Suppressor macrophage treated with lipopolysaccharide for 1 hour (primary cell): ENCODE measurements at places on chromosomes 7 and 10.

GRCh38 chr10:71581376-71581775, 138.2 kb downstream of the C10orf105 start:
- DNase-seq: no peak

- DNase-seq: no peak
These were observed 65.5 kb upstream of the SH2B2 start for GRCh38 chr7:102220960-102221800.

GRCh38 chr7:108234971-108235450, 104.8 kb upstream of the LAMB4 start:
- DNase-seq: no peak

DNA sequence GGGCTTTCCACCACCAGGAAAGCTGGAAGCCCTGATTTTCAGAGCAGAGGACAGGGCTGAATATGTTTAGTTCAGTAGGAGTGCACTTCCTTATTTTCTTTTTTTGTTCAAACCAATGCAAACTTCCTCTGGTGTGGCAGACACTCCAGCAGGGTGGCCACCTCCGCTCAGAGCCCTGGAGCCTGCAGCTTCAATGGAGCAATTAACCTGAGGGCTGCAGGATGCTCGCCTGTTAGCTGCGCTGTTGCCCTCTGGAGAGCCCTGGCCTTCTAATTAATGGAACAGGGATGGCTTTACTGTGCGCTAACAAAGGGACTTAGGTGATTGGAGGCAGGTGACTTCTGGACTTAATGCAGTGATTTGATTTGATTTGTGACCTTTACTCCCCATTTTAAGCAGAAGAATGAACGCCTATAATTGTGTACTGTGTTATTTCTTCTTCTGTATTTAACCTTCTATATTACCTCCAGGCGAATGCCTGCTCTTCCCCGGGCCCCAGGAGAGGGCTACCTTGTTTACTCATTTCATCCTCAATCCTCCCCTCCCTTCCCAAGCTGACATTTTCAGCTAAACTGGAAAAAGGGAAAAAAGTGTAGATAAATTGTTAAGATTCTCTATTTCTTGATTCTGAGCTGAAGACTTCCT, 123.0 kb upstream of the CTBP2 start:
- DNase-seq: peak; percentile 19

DNA sequence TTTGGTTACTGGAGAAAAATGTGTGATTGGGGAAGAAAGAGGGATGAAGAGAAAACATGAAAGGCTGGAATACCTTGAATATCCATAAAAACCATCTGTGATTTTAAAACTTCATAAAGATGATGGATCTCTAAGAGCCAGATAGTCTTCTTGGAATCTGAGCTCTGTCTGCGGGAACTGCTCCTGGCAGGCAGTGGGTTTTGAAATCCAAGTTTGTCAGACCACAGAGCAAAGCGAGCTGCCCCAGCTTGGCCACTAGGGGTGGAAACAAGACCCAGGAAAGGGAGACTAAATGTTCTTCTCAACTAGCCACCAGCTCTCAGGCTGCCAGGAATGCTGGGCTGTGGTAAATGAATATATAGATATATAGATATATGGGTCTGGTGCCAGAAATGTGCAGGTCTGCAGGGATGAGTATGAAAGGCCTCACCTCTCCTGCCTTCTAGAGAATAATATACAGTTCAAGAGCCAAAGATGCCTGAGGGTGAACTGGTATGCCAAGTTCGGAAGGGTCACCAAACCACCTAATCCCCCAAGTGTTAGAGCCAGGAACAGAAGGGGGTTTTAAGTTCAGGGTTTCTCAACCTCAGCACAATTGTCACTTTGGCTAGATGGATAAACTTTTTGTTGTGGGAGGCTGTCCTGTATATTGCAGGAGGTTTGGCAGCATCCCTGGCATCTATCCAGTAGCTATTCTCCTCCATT, 208.8 kb downstream of the KCNMA1 start:
- DNase-seq: peak; percentile 38

DNA sequence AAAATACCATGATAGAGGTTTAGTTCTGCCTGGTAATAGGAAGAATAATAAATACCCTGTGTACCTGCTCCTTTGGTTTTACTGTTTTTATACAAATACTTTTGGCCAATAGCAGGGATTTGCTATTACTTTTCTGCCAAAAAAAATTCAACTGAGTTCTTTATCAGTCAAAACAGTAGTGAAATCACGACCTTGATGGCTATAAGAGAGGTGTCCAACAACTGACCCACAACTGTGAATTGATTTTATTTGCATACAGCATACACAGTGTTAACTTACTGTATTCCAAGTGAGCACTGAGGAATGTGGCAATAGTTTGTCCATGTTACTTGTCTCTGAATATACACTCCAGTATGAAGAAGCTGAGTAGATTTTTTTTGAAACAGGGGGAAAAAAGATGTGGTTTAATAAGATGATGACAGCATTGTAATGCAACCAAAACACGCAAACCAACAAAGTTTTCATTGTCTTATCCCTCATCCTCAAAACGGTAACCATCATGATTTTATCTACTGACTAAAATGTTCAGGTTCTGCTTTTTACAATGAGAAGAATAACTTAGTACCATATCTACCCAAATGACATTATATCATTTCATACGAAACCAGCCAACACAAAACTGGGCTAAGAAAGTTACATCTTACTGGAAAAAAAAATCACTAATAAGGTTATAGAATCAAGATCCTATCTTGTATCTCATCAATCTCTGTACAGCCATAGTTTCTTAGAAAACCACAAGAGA, 63.3 kb downstream of the GSAP start:
- no peak for DNase-seq

DNA sequence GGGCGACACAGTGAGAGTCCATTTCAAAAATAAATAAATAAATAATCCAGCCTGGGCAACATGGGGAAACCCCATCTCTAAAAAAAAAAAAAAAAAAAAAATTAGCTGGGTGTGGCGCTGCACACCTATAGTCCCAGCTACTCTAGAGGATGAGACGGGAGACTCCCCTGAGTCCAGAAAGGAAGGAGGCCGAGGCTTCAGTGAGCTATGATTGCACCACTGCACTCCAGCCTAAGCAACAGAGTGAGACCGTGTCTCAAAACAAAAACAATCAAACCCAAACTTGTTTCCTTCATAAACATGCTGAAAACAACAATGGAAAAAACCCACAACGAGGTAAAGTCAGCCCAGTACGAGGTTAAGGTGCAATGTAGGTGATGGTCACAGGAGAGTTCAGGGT, 1.2 kb downstream of the COX19 start:
- no peak for DNase-seq

DNA sequence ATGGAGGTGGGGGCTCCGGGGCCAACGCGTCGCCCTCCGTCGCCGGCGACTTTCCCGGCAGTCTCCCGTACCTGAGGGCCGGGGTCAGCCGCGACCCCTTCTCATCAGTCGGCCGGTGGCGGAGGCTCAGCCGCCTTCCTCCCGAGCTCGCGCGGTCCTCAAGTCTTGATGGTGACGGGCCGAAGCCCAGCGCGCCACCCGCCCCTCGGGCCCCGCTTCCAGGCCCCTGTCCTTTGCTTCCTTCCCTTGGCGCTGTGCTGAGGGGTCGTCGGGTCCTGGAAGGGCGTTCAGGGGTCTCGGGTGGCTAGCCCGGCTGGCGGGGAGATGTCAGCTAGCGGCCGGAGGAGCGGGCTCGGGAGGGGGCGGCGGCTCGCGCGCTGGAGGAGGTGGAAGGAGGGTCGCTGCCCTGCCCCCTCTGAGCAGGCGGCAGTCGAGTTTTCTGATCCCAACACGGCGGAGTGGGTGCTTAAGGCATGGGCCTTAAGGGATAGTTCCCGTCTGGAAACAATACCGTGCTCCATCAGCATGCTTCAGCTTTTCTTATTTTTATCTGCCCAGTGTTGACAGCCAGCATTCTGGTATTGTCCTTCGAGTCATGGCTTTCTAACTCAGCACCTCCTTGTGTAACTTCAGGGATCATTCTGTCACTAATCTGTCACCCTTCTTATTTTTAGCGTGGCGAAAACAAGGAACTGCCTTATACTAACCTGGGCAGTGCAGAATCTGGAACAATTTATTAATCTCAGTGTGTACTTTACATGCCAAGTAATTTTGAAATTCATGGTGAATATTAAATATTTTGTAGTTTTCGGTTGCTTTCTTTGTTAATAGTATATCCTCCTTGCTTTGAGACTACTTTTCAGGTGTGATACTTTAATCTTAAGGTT, 748 bp downstream of the PHTF2 start:
- DNase-seq: peak; percentile 70

DNA sequence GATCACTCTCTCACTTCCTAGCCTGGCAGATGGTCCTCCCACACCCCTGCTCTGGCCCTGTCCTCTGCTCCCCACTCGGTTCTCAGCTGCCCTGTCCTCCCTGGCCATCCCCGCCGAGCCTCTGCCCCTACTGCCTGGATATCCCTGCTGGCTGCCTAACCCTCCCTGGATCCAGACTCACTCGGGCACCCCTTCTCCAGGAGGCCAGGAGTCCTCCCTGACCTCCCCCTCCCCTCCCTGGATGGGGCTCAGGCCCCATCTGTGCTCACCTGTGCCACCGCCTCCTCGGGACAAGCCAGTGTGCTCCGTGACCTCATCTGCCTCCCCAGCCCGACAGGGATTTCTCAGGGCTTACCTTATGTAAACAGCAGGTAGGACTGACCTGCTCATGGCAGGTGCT, 406.1 kb downstream of the TCERG1L start:
- DNase-seq: no peak

GRCh38 chr7:24825381-24825794, 68.1 kb upstream of the GSDME start:
- DNase-seq: no peak

DNA sequence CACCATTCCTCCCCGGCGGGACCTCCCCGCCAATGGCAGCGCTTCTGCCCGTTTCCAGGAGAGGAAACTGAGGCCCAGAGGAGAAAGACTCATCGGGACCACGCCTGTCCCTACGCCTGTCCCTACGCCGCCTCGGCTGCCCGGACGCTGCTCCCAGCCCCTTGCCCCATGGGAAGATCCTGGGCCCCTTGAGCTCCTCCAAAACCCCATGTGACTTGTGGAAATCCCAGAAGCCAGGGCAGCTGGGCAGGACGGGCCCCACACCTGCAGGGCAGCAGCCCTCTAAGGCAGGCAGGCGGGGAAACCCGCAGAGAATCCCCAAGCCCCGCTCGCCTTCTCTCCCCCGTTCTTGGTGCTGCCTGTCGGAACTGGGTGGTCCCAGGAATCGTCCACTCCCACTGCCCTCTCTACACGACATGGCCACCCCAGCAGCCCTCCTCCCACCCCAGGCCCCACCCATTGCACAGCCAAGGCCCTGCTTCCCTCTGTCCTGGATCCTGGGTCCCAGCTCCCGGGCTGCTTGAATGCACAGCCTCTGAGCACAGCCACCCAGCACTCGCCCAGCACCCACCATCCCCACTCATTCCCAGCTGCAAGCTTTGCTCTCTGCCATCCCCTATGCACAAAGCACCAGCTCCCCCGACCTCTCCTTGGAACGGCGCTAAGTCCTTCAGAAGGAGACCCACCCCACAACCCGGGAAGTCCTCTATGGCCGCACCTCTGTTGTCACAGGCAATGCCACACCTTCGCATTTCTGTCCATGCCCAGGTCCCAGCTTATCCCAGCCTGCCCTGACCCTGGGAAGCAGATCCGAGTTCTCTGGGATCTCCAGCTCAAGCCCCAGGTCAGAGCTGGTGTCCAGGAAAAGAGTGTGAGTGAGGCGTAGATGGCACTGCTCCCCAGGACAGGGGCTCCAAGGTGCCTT, 50.6 kb downstream of the SLC29A4 start:
- no peak for DNase-seq

DNA sequence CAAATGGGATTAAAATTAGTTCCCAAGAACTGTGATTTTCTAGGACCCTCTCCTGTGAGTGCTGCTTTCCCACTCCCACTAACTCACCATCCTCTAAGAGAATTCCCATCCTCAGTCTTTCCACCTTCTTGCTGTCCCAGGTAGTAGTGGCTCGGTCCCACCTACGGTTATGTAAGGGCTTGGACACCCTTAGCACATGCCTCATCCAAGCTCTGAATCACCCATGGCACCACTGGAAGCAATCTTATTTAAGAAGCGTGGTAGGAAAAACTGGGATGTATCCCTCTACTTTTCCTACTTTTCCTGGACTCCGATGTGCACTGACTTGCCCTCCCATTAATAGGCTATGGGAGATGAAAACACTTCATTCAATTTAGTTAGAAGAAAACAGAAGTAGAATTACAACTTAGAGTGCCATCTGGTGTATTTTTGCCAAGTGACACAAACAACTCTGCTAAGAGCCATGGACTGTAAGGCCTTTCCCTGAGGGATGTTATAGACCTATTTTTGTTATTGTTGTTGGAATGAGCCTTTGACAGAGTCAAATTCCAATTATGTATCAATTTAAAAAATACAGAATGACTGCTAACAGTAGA, 13.7 kb upstream of the ANKRD22 start:
- DNase-seq: peak; percentile 75

DNA sequence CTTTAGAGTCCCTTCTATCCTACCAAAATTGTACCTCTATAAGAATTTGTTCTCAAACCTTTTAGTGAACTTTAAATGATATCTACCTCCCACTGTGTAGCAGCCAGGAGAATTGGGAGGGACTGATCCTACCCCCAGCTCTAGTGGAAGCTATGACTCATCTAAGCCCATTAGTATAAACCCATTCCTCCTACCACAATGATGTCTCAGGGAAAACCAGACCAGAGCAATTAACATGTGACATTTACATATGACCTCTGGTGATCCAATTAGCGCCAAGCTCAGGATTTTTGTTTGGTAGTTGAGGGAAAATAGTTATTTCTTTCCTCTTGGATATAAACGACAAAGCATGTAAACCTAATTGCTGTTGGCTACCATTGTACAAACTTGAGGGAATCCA, 33.1 kb upstream of the R3HCC1L start:
- no peak for DNase-seq

DNA sequence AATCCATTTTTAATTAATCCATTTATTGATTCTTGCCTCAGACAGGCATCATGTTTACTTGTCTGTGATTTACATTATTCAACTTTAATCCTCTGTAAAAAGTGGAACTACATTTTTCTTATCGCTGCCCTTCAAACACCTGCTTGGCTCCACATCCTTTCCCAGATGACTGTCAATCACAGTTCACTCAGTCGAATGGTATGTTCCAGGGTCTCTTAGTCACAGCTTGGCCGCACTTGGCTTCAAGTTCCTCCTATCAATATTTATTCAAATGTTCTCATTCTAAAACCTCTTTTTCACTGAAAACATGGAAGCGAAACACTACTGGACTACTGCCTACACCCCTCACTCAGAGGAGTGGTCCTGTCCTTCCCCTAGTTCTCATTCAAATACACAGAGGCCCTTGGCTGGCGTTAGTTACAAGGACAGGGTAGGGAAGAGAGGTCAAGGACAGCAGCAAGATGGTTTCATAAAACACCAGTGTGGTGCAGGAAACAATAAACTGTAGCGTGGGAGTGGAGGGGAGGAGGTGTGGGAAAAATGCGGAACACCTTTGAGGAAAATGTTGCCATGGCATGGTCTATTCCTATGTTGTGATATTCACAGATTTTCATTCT, 143.2 kb downstream of the USP6NL start:
- no peak for DNase-seq

DNA sequence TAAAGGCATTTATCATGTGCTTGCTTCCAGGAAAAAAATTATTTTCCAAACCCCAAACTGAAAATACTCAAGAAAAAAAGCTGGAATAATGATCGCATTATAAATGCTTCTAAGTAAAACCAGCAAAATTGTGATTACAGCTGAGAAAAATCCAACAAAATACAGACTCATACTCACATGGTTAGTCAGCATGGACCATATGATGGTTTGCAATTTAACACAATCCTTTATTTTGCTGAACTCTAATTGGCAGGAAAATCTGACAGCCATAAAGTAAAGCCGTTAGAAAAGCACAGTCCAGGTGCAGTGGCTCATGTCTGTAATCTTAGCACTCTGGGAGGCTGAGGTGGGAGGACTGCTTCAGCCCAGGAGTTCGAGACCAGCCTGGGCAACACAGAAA, 59.6 kb downstream of the BRI3 start:
- no peak for DNase-seq
